Naive thymus-derived CD8-positive, alpha-beta T cell (primary cell): ENCODE measurements at places on chromosomes 16 and 17.

GRCh38 chr16:76464955-76465620 lies 187.9 kb downstream of the CNTNAP4 start:
- H3K27ac ChIP-seq: no peak overlapping the region
- H3K4me1 ChIP-seq: no peaks in the 10 kb centered on the region
- no peaks in the 10 kb centered on the region for H3K36me3 ChIP-seq
- H3K27me3 ChIP-seq: no peaks in the 10 kb centered on the region
- no peak overlapping the region for H3K4me3 ChIP-seq

- peaks cover 19% of the 10 kb centered on the region for H3K27me3 ChIP-seq
- no peak overlapping the region for H3K27ac ChIP-seq
- no peaks in the 10 kb centered on the region for H3K4me1 ChIP-seq
- H3K36me3 ChIP-seq: no peaks in the 10 kb centered on the region
- no peak overlapping the region for H3K4me3 ChIP-seq
Measured at GRCh38 chr17:34895383-34895782, 65.9 kb downstream of the CCT6B start.

DNA sequence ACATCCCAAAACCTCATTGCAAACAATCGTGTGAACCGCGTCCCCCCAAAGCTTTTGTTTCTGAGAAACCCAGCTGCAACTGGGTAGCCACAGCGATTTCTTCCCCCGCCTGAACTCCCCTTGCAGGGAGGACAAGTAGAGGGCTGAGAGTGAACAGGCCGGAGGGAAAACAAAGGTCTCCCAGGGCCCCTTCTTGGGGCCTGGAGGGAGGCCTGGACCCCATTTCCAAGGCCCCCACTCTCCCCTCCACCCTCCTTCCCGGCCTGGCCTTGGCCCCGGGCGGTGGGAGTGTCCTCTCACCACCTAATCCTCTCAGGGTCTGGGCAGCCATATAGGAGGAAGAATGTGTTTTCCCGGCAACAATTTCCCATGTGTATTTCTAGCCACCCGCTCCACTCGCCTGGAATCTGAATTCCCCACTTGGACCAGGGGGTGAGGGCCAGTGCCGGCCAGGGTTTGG lies 2.6 kb downstream of the GLIS2 start:
- H3K27me3 ChIP-seq: peaks cover 15% of the 10 kb centered on the region
- no peak for DNase-seq
- no peaks in the 10 kb centered on the region for H3K36me3 ChIP-seq
- no peak overlapping the region for H3K4me3 ChIP-seq
- H3K4me1 ChIP-seq: peaks cover 14% of the 10 kb centered on the region
- H3K27ac ChIP-seq: no peak overlapping the region

DNA sequence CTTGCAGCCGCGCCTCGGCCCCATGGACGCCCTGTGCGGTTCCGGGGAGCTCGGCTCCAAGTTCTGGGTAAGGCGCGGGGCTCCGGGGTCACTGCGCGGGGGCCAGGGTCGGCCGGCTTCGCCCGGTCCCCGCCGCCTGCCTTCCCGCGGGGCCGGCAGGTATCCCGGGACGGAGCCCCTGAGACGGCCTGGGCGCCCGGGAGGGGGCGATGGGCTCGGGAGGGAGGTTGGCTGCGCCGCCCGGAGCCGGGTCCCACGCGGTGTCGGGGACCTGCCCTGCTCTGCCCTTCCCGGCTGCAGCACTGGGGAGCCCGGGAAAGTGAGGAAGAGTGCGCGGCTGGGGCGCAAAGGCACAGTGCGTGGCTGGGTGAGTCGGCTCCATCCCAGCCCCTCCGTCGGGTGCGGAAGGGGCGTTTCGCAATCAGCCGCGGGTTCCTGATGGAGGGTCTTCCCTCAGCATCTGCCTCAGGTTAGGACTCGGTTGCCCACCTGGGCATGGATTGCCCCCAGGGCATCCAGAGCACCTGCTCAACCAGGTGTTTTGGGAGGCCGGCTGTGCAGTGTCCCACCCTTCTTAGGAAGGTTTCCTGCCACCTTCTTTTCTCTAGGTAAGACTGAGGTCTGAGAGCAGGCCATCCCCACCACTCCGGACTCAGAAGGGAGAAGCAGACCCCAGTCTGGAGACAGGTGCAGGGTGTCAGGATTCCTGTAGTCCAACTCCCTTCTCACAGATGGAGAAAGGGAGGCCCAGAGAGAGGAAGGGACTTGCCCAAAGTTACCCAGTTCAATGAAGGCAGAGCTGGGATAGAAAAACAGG lies 442 bp downstream of the ABCC3 start:
- H3K4me1 ChIP-seq: peaks cover 6% of the 10 kb centered on the region
- no peak overlapping the region for H3K4me3 ChIP-seq
- DNase-seq: no peak
- H3K27ac ChIP-seq: no peak overlapping the region
- H3K36me3 ChIP-seq: no peaks in the 10 kb centered on the region

GRCh38 chr17:21689604-21690003 lies 2.7 kb upstream of the KCNJ18 start:
- H3K27me3 ChIP-seq: no peaks in the 10 kb centered on the region
- H3K4me1 ChIP-seq: no peaks in the 10 kb centered on the region
- H3K4me3 ChIP-seq: no peak overlapping the region
- no peaks in the 10 kb centered on the region for H3K36me3 ChIP-seq
- no peak for DNase-seq
- H3K27ac ChIP-seq: no peak overlapping the region

- no peak for DNase-seq
- no peaks in the 10 kb centered on the region for H3K4me1 ChIP-seq
- no peaks in the 10 kb centered on the region for H3K36me3 ChIP-seq
Measured at GRCh38 chr16:46709469-46710005, 20.1 kb downstream of the ORC6 start.

DNA sequence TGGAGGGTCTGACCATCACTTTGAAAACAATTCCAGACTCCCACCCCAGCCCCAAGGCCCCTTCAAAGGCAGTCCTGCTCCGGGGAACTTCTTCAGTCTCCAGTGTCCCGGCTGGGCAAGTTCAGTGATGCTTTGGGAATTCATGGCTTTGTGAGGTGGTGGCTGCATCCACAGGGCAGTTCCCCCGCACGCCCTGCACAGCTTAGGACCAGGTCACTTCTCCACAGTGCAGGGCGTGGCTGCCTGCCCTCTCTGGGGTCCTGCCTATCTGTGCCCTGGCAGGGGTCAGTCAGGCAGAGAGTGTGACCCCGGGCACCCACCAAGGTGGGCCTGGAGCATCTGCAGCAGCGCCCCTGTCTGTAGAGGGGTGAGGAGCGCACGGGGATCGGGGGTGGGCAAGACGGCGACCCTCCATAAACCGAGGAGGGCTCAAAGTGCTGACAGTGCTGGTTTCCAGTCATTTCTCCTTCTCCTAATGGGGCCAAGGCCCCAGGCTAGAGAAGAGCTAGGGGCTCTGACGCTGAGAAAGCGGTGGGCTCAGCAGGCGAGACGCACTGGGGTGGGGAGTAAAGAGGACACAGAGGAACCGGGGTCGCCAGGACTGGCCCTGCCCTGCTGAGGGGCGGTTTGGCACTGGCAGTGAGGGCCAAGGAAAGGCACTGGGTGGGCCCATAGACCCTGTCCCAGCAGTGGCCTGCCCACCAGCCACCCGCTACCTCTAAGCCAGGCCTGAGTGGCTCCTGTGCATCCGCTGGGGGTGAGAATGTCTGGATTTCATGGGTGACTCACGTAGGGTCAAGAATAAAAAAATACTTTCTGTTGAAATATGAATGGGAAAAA lies 4.2 kb upstream of the ARHGAP27 start:
- H3K27ac ChIP-seq: no peak overlapping the region
- H3K36me3 ChIP-seq: no peaks in the 10 kb centered on the region
- H3K4me3 ChIP-seq: no peak overlapping the region

- no peaks in the 10 kb centered on the region for H3K36me3 ChIP-seq
- no peak overlapping the region for H3K4me3 ChIP-seq
- H3K4me1 ChIP-seq: peaks cover 16% of the 10 kb centered on the region
Measured at GRCh38 chr16:29644338-29644857, 18.6 kb upstream of the SPN start.

- no peak overlapping the region for H3K27ac ChIP-seq
- no peak overlapping the region for H3K4me3 ChIP-seq
- no peaks in the 10 kb centered on the region for H3K36me3 ChIP-seq
- no peak for DNase-seq
- H3K27me3 ChIP-seq: peaks cover 18% of the 10 kb centered on the region
Measured at GRCh38 chr16:58454856-58455255, 45.1 kb upstream of the NDRG4 start.

DNA sequence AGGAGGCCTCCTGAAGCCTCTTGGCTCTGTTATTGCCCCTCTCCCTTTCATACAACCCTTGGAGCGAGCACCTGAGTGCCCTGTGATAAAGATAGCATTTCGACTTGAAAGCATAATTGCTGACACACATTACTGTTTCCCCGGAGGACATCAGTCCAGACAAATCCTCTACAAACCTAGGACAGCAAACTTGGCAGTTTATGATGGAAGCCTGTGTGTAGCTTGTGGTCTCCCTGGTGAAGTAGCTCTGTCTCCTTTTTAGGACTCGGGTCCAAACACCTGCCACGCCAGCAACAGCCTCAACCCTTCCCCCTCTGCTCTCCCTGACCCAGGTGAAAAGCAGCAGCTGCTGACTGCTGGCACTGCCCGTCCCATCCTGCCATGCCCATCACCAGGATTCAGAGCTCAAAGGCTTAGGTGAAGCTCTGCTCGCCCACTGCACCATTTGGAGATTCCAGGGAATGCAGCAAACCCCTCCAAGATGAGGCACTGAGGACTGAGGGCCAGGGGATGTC lies 55.9 kb downstream of the IRX6 start:
- peaks cover 12% of the 10 kb centered on the region for H3K27me3 ChIP-seq
- H3K4me3 ChIP-seq: no peak overlapping the region
- no peaks in the 10 kb centered on the region for H3K36me3 ChIP-seq
- H3K27ac ChIP-seq: no peak overlapping the region
- no peaks in the 10 kb centered on the region for H3K4me1 ChIP-seq

DNA sequence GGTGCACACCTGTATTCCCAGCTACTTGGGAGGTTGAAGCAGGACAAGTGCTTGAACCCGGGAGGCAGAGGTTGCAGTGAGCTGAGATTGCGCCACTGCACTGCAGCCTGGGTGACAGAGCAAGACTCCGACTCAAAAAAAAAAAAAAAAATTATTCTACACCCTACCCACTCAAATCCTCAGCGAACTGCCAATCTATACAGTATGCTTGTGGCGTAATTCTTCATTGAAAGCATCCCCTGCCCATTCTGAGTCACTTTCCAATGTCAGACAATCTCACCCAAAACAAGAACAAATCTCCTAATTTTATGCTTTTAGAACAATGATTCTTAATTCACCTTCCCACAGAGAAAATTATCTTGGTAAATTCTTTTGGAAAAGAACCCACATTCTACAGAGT lies 12.0 kb downstream of the AMFR start:
- H3K4me3 ChIP-seq: no peak overlapping the region
- no peak overlapping the region for H3K27ac ChIP-seq
- DNase-seq: no peak
- H3K27me3 ChIP-seq: no peaks in the 10 kb centered on the region
- H3K4me1 ChIP-seq: peaks cover 31% of the 10 kb centered on the region
- H3K36me3 ChIP-seq: peaks cover 6% of the 10 kb centered on the region
